ENCODE measurements at places on chromosomes 2 and 18. TPM values are rescaled to one million over a fixed set of nuclear protein-coding genes. Genes with fewer than 3 reads are reported as not detected.

Gene MCEE
- total RNA-seq: 11.2 TPM

Gene GPAT2
- 7.0 TPM for total RNA-seq

Gene CD8B2
- not detected for total RNA-seq

Gene TLX2
- not detected for total RNA-seq

Gene CCDC178
- 2.6 TPM for total RNA-seq

Gene CAD
- 25.0 TPM for total RNA-seq

Gene COL3A1
- total RNA-seq: 120 TPM

Gene MC5R
- not detected for total RNA-seq

Gene SGO2
- total RNA-seq: 11.2 TPM

Gene EN1
- 1.9 TPM for total RNA-seq

Gene HMSD
- total RNA-seq: not detected

Gene SNORC
- total RNA-seq: 0.79 TPM

Gene CNGA3
- not detected for total RNA-seq
